ENCODE measurements at places on chromosomes 3 and 15.

DNA sequence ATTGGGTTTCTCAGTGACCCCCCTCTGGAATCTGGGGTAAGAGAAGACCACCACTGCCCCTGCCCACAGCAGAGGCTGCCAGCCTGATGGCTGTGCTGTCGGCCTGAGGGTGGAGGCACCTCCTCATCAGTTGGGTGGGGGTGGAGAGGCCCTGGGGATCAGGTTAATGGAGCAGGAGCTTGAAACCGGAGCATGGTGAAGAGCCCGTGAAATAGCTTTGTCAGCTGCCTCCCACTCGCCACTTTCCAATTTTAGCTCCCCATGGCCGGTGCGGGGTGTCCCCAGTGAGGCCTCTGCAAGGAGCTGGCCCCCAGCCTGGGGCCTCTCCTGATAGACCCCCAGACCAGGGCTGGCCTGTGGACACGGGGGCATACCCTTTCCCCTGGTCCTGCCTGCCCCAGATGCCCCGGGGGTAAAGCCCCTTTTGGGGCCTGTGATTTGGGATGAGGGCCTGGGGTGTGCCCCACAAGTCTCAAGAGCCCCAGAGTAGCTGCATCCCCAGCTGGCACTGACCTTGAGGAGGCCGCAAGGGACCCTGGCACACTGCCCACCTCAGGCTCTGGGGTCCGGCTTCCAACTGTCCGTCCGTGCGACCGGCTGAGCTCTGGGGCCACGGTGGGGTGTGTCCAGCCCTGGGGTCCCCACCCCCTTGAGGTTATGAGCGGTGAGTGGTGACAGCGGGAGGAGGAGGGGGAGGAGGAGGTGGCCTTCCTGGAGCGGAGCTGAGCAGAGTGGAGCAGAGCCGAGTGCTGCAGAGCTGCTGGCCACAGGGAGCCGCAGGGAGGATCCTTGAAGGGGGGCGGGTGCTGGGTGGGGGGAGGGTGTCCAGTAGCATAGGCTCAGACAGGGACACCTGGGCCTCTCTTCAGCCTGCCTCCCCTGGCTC lies at the start of gene HHATL:
Gene HHATL, minus strand, starts transcription at position 733 of the 886 bp plus-strand sequence. CDS start 1,972 bp downstream, outside the sequence.
- no peak for DNase-seq

- peak; percentile 15 for DNase-seq
Measured at GRCh38 chr3:57958642-57959422, 49.4 kb upstream of the FLNB start.

GRCh38 chr3:138396752-138397410 lies 37.5 kb upstream of the ESYT3 start:
- no peak for DNase-seq

GRCh38 chr3:183576487-183577107 lies 21.1 kb upstream of the KLHL6 start:
- DNase-seq: peak; percentile 52

GRCh38 chr3:94515983-94516382 lies 453.1 kb downstream of the NSUN3 start:
- no peak for DNase-seq
